ENCODE measurements at places on chromosomes 4 and X.

GRCh38 chrX:110142096-110142495, 139.2 kb downstream of the TMEM164 start:
- no peak for DNase-seq

DNA sequence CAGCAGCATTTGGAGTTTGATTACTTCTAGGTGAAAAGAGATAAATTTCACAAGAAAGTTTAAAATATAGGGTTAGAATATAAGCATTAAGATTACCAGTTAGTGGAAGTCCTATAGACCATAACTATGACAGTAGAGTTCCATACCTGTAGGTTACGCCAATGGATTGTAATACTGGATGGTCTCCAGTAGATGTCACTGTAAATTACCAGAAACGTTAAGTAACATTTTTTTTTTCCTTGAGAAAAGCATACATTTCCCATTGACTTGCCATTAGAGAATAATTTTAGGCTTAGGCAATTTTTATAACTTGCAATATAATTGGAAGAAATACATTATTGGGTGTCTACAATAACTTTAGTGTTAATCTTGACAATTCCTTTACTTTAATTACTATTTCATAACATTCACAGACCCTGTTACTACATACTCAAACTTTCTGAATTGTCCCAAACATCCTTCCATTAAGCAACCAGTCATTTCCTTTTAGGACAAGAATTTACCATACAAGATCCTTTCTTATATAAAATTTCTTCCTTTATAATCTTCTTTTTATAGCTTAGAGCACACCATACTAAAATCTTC, 304.1 kb upstream of the TECRL start:
- DNase-seq = peak; percentile 0

- no peak for DNase-seq
Measured at GRCh38 chrX:42219231-42219630, 295.9 kb upstream of the CASK start.

DNA sequence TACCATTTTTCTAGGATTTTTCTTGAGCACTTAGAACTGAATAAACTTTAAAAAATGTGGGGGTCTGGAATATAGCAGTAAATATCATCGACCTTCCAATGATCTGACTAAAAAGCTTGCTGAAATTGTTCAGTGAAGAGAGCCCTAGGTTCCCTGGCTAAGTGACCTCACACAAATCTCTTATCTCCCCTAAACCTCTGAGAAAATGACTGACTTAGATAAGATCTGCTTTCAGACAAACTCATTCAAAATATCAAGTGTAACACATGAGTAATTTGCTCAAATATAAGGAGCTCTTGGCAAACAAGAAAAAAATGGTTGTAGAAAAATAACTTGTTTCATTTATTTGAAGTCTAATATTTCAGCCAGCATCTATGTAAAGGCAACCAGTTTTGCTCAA, 441.7 kb upstream of the SLIT2 start:
- no peak for DNase-seq

GRCh38 chr4:113962719-113963265, 16.7 kb downstream of the ARSJ start:
- no peak for DNase-seq

DNA sequence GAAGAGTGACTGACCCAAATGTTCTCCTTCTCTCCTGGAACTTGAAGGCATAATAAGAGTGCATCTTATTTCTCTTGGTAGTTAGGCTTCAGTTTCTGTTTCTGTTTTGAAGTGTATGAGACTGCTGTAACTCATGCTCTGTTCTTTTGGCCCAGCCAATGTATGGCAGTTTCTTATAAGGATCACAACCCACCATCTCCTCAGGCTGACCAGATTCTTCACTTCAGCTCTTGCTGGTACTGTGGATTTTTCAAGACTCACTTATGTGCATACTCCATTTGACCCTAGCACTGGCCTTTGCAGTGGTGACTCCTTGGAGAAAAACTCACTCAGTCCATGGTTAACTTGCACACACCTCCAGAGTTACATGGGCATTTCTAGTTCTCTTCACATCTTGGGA, 9.6 kb upstream of the YTHDC1 start:
- DNase-seq = no peak

GRCh38 chr4:41451961-41452360, 86.0 kb upstream of the LIMCH1 start:
- DNase-seq = no peak

DNA sequence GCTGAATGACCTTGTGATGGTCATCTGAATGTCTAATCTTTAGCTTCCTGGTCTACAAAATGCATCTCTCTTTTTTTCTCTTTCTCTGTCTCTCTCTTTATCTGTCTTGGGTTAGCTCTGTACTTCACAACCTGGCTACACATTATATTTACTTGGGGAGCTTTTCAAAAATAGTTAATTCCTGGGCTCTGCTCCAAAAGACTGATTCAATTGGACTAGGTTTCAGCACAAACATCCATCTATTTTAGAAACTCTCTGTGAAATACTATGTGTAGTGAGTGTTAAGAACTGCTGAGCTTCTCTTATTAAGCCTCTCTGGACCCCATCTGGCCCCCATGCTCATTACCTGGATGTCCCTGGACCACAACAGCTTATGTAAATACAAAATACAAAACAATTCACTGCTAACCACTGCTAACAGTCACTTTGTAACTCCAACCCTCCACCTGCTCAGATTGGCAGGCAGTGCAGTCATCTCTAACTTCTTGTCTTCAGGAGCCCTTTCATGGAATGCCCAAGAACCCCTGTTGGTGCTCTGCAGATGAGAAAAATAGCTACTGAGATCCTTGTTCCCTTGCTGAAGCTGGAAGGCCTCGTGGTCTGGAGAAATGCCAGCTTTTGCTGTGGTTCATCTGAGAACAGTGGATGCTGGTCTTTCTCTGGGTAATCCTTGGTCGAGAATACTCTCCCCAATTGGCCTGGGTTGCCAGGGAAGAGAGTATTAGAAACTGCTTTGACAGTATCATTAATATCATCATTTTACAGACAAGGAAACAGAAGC, 14.8 kb upstream of the BOD1L1 start:
- DNase-seq = no peak

- no peak for DNase-seq
Measured at GRCh38 chrX:139815771-139816170, 107.8 kb upstream of the MCF2 start.

DNA sequence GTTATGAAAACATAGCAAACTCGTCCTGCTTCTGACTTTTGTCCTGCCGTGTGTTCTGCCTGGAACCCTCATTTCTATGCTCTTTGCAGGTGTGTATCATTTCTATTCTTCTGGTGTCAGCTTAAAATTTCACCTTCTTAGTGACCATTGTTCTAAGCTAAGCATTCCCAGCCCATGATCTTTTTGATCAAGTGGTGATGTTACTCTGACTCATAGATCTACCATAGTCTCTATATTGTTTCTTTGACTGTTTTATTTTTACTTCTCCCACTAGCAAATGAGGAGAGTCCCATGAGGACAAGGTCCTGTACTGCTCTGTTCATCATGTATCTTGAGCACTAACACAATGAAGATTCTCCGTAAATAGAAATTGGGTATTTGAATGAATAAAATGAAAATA, 14.1 kb upstream of the CXCL6 start:
- DNase-seq = no peak

GRCh38 chr4:3518511-3518880, 13.7 kb downstream of the LRPAP1 start:
- no peak for DNase-seq

DNA sequence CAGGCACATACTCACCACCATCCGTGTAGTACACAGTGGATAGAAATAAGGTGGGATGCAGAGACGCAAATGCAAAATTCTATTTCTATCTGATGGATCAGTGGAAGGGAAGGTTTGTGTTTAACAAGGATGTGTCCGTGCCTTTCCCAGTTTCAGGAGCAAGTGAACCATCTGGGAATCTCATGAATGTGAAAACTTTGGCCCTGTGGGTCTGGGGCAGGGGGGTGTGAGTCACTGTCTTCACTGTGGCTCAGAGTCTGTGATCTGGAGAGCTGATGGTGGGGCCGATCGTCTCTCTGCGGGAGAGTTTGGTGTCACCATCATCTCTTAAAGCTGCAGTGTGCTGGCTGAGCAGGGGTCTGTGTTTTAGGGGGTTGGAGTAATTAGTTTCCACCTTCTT, 179.3 kb upstream of the STS start:
- no peak for DNase-seq

DNA sequence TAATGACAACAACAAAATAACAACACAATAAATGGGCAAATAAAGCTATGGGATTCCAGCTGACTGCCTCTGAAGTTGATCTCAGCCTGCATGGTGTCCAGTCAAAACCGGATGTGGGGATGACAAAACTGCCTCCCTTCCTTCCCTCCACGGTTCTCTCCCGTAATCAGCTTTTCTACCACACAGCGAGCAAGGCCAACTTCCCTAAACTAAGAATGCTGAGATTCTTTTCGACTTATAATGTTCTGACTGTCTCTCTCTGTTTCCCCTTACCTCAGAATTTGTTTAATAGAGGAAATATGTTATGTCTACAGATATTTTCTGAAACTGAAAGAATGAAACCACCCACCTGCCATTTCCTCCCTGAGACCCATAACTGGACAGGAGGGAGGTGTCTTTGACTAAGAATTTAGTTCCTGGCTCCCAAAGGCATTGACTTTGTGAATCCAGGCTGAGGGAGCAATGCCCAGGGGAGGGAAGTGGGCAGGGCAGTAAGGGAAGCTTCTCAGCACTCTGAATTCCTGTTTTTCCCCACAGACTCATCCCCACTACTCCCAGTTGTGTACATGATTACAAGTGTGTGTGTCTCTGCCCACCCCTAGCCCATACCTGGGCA, 1.0 kb upstream of the TLR1 start:
- no peak for DNase-seq

DNA sequence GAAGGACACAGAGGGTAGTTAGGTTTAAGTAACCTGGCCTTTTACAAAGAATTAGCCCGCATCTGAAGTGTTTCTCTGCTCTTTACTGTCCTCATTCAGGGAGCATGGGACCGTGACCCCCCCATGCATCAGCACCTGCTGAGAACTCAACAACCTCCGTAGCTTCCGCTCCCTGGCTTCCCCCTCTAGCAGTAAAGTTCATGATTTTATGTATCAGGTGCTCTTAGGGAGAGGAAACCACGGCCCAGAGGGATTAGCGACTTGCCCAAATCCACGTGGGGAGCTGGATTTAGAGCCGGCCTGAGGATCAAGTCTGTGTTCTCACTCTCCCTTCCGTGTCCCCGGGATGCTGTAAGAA, 284.6 kb upstream of the GATB start:
- DNase-seq = no peak

DNA sequence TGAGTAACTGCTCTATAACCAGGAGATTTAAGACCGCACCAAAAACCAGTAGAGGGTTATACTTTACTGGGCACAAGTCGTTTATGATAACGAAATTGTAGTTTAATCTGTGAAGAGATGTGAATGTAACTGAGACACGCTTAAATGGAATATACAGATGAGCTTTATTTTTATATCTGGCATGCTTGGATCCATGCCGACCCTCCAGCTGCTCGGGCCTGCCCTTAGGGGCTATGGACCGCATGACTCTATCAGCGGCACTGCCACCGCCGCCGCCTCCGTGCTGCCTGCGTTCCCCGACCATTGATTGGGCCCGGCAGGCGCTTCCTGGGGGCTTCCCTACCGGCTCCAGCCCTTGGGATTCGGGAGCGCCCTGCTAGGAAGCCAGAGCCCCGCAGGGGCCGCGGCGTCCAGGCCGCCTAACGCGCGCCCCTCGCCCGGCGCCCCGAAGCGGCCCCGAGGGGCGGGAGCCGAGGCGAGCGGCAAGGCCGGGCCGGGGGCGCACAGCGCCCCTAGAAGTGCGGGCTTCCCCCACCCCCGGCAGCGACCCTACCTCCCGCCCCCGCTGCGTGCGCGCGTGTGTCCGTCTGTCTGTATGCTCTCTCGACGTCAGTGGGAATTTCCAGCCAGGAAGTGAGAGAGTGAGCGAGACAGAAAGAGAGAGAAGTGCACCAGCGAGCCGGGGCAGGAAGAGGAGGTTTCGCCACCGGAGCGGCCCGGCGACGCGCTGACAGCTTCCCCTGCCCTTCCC, at the start of gene NFKB1:
Gene NFKB1, plus strand, starts transcription at position 664 of the 751 bp plus-strand sequence. CDS start 24,160 bp downstream, outside the sequence.
- no peak for DNase-seq

- DNase-seq = no peak
Measured at GRCh38 chr4:80615099-80615498, 279.6 kb downstream of the CFAP299 start.

GRCh38 chrX:152117305-152117704, 21.1 kb downstream of the MAGEA10 start:
- no peak for DNase-seq

DNA sequence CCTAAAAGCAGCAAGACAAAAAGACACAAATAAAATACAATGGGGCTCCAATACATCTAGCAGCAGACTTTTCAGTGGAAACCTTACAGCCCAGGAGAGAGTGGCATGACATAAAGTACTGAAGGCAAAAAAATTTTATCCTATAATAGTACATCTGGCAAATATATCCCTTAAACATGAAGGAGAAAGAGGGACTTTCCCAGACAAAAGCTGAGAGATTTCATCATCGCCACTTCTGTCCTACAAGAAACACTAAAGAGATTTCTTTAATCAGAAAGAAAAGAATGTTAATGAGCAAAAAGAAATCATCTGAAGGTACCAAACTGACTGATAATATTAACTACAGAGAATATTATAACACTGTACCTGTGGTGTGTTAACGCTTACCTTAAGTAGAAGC, 86.4 kb downstream of the ANKRD17 start:
- no peak for DNase-seq

- no peak for DNase-seq
Measured at GRCh38 chrX:111123125-111123524, 27.1 kb downstream of the PAK3 start.

- no peak for DNase-seq
Measured at GRCh38 chr4:67712650-67713528, 11.9 kb upstream of the UBA6 start.

DNA sequence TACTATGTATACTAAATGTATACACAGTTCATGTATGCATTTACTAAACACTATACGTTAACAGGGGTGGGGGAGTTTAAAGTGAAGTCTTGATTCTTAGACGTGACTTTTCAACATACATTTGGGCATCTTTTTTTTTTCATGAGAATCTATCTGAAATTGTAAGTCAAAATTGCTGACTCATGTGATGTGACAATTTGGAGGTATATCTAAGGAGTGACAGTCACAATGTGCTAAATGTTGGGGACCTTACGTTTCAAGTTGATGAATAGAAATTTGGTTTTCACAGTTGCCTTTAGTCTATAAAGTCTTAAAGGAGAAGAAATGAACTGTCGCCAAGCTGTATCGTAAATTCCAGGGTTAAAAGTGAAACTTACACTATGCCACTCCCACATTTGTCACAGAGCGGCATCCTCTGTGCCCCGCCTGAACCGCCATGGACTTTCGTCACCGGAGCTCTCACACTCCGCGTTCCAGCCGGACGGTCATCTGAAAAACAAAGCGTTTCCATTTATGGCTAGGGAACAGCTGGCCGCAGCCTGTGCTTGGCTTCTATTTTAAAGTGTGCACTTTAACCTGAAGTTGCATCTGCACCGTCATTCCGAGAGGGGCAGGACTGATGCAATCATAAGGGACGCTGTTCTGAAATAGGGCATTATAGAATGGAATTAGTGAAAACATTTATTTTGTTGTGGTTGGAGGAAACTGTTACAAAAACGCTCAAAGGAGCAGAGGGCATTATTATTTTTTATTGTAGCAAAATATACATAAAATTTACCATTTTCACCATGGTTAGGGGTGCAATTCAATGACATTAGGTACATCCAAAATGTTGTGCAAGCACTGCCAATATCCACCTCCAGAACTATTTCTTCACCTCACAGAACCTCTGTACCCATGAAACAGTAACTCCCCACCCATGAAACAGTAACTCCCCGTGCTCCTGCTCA, 30.9 kb downstream of the PDLIM3 start:
- peak; percentile 59 for DNase-seq

All from SHP77 (cell line).